Omental fat pad (tissue), 4 donors: ENCODE measurements at places on chromosomes 5 and 9.
A peak's percentile ranks its signal among the peaks of the same experiment; 100 is the strongest.

GRCh38 chr5:72179028-72179815 is 71.9 kb downstream of the MAP1B start:
- DNase-seq, result peak; percentile 58

- no peak for DNase-seq
These were observed 191.0 kb downstream of the CACNA1B start for GRCh38 chr9:138068601-138069035.

DNA sequence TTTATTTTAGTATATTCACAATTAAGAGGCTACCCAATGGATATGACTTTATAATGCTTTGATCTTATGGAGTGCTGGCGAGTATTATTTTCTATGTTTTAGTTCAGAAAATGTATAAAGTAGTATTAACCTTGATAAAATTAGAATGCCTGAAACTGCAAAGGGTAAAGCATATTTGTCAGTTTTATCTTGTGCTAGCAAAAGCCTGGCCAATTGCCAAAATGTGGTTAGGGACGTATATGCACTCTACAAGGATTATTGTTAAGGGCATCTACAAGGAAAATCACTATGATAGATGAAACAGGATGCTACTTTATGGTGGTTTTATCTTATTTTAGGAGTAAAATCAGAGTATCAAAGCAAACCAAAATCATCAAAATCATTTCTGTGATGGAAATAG is 281.7 kb downstream of the CCDC171 start:
- DNase-seq, result no peak

DNA sequence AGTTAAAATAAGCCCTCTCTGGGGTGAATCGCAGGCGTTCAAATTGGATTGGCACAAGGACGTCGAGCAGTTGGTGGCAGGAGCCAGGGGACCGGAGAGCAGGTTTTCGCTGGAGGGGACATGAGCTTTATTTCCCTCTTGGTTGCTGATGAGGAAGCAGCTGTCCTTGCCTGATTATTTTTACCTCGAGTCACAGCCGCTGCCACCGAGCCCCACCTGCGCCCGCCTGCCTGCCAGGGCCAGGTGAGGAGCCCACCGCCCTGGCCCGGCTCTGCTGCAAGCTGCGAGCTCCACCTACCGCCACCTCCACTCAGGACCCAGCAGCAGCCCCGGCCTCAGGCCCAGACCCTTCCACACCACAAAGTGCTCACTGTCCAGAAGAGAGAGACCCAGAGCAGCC is 9.0 kb upstream of the ADGRD2 start:
- DNase-seq, result no peak

- no peak for DNase-seq
These were observed 5.3 kb upstream of the ACSL6 start for GRCh38 chr5:132016721-132017250.

GRCh38 chr9:14849296-14849695 is 60.9 kb downstream of the FREM1 start:
- no peak for DNase-seq

DNA sequence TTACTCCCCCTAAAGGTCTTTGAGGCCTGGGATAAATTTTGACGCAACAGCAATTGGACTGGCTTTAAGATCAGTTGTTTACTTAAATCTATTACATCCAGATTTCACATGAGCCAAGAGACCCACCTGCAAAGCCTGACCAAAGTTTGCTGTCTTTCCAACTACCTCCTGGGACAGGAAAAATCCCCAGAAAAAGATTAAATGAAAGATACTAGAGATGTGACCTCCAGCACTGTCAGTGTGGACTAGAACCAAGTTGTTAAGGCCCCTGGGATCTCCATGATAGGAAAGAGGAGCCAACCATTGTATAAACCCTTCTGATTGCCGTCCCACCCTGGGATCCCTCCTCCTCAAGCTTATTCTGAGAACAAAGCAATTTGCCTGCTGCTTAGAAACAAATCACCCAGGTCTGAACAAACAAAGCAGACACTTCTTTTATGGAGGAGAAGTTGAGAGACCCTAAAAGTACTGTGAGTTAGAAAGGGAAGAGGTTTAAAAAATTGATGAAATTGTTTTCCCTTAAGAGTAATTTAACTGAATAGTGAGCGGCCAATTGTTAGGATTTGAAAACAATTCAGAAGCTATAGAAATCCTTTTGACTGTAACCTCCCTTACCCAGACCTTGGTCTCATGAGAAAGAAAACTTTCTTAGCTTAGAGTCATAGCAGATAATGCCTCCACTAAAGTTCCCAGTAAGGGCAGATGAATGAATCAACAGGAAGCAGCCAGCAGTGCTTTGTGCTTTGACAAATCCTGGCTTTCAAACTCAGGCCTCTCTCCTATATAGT is 255.2 kb downstream of the TMEM167A start:
- DNase-seq, result no peak

DNA sequence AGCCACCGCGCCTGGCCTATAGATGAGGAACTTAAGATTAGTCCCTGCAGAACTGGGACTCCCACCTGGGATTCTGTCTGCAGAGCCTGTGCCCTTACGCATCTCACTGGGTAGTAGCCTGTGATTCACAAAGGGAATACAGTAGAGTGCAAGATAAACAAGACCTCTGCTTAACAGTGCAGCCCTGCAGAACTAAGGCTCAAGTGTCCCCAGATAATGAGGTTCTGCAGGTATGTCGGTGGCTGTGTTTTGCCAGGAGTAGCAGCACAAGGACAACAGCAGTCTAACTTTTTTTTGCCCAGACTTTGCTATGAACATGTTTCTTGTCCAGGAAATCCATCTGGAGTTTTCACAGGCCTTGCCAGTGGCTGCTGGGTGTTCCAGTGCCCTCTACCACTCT is 59.7 kb downstream of the DCP2 start:
- no peak for DNase-seq

DNA sequence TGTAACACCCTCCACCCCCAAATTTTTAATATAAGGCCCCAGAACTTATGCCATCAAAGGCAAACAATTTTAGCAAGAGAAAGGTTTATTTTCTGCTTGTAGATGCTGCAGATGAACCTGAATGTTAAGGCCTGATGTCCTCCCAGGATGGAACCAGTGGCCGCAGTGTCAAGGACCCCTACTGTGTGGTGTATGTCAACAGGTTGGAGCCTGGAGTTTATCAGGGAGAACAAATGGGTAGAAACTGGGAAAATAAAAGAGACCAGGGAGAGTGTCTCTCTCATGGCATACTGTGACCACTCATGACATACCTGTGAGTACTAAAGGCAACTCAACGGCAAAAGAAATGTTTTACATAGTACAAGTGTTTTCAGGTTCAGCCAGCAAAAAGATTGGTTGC is 34.5 kb upstream of the LMNB1 start:
- DNase-seq, result no peak

DNA sequence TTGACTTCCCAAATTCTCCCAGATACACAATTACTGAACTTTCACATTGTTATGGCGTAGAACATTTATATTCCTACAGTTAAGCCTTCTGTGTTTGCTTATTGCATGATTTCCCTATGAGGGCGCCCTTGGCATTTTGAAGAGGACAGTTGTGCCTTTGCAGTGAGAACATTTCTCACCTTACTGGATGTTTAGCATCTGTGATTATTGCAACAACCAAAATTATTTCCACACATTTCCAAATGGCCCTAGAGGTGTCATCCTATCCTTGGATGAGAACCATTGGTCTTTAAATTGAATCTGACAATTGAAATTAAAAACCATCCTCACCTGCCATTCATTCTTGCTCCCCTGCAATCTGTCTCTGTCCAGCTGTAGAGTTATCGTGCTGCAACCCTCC is 104.0 kb downstream of the MAMDC2 start:
- no peak for DNase-seq

DNA sequence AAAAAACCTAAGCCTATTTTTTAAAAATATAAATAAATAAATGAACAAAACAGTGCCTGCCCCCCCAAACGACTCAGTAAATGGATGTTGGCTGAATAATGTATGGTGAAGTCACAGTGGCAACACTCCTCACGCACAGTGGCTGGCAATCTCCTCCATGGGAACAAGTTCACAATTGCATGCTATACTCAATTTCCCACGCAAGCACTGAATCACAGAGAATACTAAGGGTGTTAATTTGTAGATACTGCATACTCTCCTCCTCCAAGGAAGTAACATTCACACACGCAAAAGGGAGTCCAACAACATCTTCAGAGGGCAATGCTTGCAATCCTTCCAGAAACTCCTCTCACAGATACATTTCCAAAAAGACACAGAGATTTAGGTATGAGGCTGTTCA is 47.5 kb downstream of the SERINC5 start:
- DNase-seq, result no peak

DNA sequence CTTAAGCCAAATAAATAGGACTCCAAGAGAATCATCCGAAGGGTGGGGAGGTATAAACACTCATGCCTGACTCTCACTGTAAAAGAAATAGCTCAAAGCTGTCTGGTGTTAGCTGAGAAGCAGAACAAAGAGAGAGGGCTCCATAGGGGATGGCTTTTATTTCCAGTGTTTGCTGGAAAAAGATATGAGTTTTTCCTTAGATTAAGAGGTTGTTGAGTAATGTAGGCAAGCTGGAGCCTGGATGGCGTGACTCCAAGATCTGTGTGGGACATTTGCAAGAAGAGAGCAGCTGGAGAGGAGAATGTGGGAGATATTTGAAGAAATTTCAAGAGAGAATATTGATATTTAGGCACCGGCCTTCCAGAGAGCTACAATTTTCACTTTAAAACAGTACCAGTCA is 793.7 kb upstream of the RGMB start:
- no peak for DNase-seq

DNA sequence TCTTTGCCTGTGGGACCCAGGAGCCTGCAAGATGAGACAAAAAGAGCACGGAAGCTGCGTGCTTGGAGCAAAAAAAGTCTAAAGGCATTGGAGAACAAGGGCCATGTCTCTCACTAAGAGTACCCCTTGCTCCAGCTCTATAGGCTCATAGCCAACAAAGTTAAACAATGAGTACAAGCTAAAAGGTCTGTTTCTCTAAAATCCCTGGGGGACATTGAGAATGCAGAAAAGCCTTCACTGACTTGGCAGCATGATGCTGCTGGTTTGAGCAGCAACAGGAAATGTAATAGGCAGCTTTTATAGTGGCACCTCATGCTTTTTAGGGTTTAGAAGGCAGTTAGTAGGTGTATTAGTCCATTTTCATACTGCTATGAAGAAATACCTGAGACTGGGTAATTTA is 287.5 kb downstream of the SMARCA2 start:
- no peak for DNase-seq

- DNase-seq, result no peak
These were observed 11.5 kb downstream of the PTAR1 start for GRCh38 chr9:69748304-69748703.

DNA sequence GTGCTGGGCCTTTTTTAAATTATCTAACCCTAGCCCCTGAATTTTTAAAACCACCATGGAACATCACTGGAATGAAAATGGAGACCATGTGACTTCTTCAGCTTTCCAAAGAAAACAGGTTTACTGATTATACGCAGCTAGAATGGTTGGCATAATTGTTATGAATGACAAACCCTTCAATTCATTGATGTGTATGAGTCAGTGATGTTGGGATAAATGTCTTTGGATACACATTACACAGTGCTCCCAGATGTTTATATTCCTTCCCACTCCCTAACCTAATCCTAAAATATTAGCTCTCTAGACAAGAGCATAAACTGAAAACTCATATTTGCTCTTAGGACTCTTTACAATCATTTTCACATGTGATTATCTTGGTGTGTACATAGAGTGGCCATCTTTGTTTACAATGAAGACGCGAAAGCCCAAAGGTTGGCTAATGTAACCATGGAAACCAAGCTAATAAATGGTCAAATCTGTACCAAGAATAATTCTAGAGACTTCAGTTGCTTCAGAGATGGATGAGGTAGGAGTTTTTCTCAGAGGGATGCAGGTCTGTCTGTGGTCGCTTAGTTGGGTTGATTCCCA is 131.2 kb upstream of the HMHB1 start:
- DNase-seq, result no peak

- DNase-seq, result no peak
These were observed 263.7 kb downstream of the CEMIP2 start for GRCh38 chr9:71504636-71505035.

- no peak for DNase-seq
These were observed 87.5 kb downstream of the PPARGC1B start for GRCh38 chr5:149817539-149818060.

GRCh38 chr5:173911623-173912022 is 23.5 kb downstream of the CPEB4 start:
- DNase-seq, result no peak
